Stimulated activated CD4-positive, alpha-beta T cell treated with anti-CD3 and anti-CD28 coated beads, Interleukin-4, amount 100 ng/mL, for 24 hours (primary cell): ENCODE measurements at places on chromosomes 2 and 18.

DNA sequence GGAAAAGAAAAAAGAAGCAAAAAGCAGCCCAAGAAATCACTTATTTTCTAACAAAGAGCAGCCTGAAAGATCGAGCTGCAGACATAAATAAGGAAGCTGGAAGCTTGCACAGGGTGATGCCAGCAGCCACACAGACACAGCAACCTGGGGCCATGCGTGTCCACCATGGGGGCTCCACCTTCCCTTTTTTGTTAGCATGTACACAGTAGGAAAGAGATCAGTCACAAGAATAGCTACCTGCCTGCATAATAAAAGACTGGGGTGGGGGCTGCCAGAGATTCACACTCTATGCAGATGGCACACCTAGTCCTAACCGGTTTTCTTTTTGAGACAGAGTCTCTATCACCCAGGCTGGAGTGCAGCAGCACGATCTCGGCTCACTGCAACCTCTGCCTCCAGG, 2.9 kb upstream of the CNOT11 start:
- no peak for DNase-seq

- no peak for DNase-seq
Observed at GRCh38 chr2:99831772-99832171, 310.6 kb downstream of the AFF3 start.

DNA sequence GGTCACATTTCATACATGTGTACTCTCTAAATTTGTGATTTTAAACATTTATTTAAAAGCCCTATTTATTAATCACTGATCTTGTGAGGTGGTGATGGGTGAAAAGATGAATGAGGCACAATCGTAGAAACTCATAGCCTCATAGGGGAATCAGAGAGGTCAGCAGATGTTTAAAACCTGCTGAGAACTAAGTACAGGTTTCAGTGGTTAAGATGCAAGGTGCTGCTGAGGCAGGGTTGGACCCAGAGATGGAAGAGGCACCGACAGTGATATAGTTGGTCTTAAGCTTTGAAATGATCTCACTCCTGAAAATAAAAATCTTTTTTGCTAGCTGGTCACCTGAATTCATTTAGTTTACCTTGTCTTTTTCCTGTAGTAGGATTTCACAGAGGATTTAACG, 49.6 kb downstream of the LINC00305 start:
- DNase-seq, result no peak

DNA sequence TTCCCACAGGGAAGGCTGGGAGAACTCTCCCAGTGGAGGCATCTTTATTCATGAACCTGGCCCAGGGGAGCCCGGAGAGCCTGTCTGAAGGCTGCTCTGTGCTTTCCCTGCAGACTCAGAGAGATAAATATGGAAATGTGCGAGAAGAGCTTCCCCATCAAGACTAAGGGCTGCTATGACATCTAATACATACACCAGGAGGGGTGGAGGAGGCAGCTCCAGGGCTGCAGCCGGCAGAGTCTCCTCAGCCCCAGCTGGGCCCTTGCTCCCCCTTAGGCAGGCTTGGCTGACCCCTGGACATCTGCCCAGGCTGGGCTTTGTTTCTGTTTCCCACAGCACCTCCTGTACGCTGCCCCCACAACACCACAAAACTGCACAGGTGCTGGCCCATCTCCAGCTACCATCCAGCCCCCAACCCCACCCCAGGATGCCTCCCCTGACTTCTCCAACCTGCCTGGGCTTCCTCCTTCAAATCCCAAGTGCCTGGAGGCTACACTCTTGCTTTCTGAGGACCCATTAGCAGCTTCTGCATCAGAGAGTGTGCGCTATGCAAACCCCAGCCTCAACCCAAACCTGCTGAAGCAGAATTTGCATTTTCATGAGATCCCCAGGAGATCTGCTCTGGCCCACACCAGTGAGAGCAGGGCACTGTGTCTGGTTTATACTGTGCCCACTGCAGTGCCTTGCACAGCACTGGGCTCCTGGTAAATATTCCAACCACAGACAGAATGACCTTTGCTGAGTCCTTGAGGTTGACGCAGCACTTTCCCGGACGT, 96.8 kb downstream of the VSNL1 start:
- DNase-seq, result no peak

DNA sequence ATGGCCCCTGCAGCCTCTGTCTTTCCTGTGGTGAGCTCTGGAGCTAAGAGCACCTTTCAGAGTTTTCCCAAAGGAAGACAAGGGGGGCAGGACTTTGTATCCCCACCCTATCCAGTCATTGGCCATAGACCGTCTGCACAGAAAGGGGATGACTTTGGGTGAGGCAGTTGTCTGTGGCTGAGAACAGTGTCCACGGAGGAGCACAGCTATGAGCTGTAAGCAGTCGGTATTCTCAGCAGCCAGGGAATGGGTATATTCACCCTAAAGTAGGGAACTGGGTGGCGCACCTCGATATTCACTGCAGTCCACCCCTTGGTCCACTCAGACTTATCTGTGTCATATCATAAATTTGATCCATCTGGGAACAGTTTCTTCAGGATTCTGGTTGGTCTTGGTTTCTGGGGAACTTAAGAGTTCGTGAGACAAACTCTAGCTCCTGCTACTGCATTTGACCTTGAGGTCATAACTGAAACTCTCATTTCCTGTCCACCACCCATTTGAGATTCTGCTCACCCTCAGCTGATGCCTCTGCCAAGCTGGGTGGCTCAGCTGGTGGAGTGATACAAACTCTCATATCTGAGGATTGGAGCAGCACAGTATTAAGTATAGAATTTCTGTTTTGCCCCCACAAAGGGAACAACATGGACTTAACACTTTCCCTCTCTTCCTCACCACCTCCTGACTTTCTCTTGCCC, 45.2 kb upstream of the SCG2 start:
- DNase-seq, result no peak

GRCh38 chr2:57701391-57701791, 345.2 kb upstream of the VRK2 start:
- no peak for DNase-seq

GRCh38 chr2:44479127-44479887, 117.6 kb downstream of the CAMKMT start:
- peak; percentile 56 for DNase-seq

GRCh38 chr2:56118474-56118873, 65.3 kb upstream of the CCDC85A start:
- no peak for DNase-seq

DNA sequence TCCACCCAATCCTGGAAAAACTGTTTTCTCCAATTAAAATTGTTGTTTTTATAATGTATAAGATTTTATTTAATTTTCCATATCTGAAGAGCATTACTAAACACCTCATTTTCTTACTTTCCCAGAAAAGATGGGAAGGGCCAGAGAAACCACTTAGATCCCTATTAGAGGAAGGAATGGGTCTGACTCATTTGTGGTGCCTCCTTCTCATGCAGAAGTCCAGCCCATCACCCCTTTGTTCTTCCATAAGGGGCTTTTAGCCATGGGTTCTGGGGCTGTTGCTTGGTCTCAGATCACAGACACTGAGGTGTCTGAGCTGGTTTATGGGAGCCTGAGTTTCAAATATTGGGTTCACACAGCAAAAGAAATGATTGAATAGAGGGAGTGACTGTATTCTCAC, 152.2 kb downstream of the ESCO1 start:
- DNase-seq, result no peak

GRCh38 chr2:224381521-224382279, 20.2 kb downstream of the FAM124B start:
- DNase-seq, result no peak

GRCh38 chr18:65259403-65259802, 491.4 kb upstream of the CDH7 start:
- no peak for DNase-seq

GRCh38 chr18:31840499-31840898, 79.8 kb upstream of the SLC25A52 start:
- DNase-seq, result no peak

GRCh38 chr18:72965616-72966015, 97.8 kb upstream of the NETO1 start:
- no peak for DNase-seq

DNA sequence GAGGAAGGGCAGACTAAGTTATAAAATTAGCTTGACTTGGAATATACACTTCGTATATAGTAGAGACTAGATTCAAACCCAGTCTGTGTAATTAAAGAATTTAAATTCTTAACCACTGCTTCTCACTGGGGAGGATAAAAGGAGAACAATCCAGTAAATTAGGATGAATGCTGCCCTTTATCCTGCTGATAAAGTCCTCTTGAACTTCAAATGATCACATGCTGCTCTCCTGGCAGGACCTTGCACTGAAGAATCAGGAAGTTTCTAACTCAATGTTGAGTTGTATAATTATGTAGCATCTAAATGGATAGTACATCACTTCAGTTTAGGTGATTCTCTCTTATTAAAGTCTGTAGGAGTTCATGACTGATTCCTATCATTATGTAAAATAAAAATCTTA, 1179.7 kb downstream of the DSC3 start:
- no peak for DNase-seq

DNA sequence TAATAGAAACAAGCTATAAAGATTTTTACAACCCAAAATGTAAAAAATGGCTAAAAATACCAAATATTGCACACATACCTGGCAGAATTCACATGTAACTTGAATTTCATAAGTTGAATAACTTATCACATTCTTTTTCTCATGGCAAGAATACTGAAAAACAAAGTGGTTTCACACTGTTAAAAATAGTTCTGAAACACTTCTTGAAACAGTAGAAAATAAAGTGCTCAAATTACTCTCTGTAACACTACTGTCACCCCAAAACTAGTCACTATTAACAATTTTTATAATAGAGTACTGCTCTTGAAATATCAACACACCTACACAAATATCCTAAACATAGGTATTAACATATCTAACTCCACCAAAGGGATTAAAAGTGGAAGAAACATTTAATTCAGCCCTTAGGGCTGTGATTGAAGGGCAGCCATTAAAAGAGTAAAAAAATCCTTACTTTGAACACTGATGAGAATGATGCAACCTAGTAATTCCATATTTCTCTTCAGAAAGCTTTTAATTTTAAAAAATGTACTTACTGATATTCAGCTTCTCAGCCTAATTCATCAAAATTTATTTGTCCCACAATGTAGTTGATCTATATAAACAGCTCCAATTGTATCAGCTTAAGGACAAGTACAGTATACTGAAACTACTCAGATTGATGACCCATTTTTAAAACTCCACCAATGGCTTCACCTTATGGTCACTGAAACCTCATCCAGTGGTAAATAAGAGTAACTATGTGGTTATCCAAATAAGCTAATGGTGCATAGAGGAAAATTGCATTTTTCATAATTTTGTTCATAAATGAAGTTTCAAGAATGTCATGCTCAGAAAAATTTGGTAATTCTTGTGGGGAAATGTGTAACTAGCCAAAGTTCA, 31.4 kb downstream of the ATF2 start:
- no peak for DNase-seq

GRCh38 chr18:38362286-38362792, 796.7 kb upstream of the CELF4 start:
- DNase-seq, result no peak

DNA sequence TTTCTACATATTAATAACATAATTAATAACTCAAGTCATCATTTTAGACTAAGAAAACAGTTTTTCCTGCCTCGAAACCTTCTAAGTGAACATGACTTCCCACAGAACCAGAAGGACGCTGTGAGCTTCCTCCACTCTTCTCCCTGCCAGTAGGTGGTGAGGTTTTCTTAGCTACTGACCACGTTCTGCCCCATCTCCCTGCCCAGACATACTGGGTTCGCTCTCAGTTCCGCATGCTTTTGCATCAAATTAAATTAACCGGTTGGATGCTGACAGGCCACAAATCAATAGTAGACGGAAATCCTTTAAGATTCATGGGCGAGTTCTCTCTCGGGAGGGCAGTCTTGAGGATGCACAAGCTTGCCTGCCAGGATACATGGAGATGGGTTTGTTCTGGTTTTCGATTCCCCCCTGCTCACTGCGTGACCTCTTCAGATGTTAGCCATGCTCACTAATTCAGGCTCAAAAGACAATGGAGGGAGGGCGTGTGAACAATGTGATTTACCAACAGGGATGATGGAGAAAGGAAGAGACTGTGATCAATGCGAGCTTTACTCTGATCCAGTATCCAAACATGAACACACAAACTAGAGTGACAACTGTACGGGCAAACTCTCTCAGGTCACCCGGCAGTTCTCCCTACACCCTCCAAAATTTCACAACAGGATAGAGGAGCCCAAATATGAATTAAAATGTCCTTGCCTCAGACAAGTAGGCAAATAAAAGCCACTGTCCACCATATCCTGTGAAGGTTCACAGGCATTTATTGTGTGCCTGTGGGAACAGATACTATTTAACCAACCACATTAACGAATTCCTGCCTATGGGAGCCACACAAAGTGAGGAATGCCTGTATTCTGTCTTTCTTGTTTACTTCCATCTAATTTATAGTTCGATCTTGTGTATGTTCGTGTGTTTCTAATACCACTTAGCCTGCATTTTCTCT, 375.7 kb downstream of the EIPR1 start:
- DNase-seq, result no peak
